ENCODE measurements at places on chromosomes 7 and 10. TPM values are rescaled to one million over a fixed set of nuclear protein-coding genes. Genes with fewer than 3 reads are reported as not detected.

- H3K27ac ChIP-seq = no peak overlapping the region
- DNase-seq = no peak
These were observed 77.9 kb downstream of the EZH2 start for GRCh38 chr7:148806187-148806586.

The KLLN gene
- total RNA-seq = 0.23 TPM

- no peaks in the 10 kb centered on the region for H3K27me3 ChIP-seq
- H3K27ac ChIP-seq = no peak overlapping the region
- no peak overlapping the region for H3K4me3 ChIP-seq
- no peak for DNase-seq
- no peaks in the 10 kb centered on the region for H3K4me1 ChIP-seq
- no peaks in the 10 kb centered on the region for H3K36me3 ChIP-seq
These were observed 293.2 kb downstream of the GRID1 start for GRCh38 chr10:86073199-86073977.

GRCh38 chr10:25483999-25484398, 309.2 kb downstream of the GPR158 start:
- H3K27ac ChIP-seq = no peak overlapping the region
- no peaks in the 10 kb centered on the region for H3K36me3 ChIP-seq
- no peaks in the 10 kb centered on the region for H3K4me1 ChIP-seq
- H3K4me3 ChIP-seq = no peak overlapping the region
- no peak for DNase-seq
- H3K27me3 ChIP-seq = peaks cover 16% of the 10 kb centered on the region

DNA sequence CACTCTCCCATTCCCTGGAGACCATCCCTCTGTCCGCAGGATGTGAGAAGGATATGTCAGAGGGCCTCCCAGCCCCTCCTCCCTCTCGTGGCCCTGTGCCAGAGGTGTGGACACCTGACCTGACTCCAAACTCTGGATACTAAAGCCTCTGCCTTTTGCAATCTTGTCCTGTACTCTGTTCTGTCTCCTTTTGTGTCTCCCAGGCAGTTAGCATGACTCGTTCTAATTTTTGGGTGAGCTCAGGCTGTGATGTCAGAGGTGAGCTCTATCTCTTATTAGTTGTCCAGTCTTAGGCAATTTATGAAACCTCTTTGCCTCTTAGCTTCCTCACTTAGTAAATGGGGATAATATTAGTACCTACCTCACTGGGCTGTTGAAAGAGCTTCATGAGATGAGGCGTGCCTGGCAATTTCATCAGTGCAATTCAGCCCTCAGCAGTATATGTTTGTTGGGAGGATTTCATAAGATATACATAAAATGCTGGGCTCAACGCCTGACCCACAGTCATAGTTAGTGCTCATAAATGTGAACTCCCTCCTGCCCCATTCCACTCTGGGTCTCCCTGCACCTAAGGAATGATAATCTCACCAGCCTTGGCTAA, 10.9 kb downstream of the MARVELD1 start:
- H3K4me1 ChIP-seq = peaks cover 15% of the 10 kb centered on the region
- no peak overlapping the region for H3K27ac ChIP-seq
- no peaks in the 10 kb centered on the region for H3K36me3 ChIP-seq
- no peak for DNase-seq
- H3K4me3 ChIP-seq = no peak overlapping the region

DNA sequence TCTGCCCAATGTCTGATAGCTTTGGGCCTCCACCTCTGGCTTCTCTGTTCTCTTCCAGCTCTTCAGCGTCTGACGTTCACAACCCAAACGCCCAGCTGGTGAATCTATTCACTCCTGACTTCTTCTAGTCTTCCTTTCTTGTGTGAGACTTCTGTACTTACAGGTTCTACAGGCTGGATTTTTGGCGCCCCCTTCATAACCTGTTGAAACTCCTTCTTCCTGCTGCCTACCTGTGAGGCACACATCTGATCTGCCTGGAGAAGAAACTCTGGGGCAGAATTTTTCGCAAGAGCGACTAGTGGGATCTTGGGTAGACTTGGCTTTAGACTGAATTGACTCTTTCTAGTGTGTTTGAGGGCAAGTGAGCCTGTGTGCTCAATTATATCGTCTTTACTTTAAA, 249.3 kb downstream of the REEP3 start:
- no peaks in the 10 kb centered on the region for H3K4me1 ChIP-seq
- no peaks in the 10 kb centered on the region for H3K36me3 ChIP-seq
- H3K27ac ChIP-seq = no peak overlapping the region
- no peaks in the 10 kb centered on the region for H3K27me3 ChIP-seq
- no peak for DNase-seq
- H3K4me3 ChIP-seq = no peak overlapping the region

The CUL2 gene
- 119 TPM for total RNA-seq

DNA sequence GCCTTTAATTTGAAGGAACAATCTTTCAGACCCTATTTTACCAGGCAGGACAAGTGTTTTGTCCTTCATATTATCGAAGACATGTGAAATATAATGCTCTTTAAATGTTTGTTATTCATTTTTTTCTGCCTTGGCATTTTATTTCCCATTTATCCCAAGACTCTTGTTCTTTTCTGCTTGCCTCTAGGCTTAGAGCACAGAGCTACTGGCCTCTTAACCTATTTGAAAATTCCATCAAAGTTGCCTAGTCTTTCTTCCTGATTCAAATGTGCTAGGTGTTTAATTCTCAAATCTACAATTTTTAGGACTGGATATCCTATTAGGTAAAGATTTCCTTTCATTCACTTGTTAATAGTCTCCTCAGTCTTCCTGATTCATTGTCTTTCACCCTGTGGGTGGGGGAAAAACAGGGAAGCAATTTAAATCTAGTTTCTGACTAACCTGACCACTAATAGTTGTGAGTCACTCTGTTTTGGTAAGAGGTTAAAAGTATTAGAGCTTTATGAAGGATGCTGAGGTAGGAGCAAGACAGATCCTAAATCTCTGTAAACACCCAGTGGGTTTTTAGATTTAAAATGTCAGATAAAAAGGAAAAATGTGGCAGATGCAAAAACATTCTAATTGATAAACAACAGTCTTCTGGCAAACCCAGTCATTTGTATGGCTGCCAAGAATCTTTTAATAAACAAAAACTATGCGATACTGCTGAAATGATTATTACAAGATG, 1.5 kb downstream of the LIPK start:
- no peak overlapping the region for H3K4me3 ChIP-seq
- H3K27ac ChIP-seq = no peak overlapping the region
- no peaks in the 10 kb centered on the region for H3K36me3 ChIP-seq
- no peak for DNase-seq

DNA sequence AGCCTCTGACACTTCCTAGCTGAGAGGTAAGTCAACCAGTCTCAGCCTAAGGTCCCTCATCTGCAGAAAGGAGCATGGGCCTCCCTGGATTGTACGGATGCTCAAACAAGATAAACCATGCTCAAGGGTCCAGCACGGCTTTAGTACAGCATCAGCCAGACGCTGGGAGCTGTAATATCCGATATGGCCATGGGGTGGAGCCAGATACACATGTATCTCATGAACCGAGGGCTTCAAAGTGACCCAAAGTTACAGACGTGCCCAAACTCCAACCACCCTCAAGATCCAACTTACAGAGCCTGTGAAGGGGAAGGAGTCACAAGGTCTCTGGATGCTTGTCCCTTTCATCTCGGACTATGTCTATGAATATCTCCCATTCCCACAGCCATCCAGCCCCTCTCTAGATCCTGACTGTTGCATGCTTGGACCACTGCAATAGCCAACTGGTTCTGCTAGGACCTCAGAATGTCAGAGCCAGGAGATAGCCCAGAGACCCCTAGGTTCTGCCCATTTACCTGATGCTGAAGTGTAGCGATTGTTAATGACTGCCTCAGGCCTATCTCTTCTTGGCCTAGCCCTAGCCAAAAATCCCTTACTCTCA, 142.4 kb downstream of the SH3PXD2A start:
- no peak overlapping the region for H3K27ac ChIP-seq
- DNase-seq = peak; percentile 89
- peaks cover 49% of the 10 kb centered on the region for H3K4me1 ChIP-seq
- no peak overlapping the region for H3K4me3 ChIP-seq
- H3K36me3 ChIP-seq = no peaks in the 10 kb centered on the region

DNA sequence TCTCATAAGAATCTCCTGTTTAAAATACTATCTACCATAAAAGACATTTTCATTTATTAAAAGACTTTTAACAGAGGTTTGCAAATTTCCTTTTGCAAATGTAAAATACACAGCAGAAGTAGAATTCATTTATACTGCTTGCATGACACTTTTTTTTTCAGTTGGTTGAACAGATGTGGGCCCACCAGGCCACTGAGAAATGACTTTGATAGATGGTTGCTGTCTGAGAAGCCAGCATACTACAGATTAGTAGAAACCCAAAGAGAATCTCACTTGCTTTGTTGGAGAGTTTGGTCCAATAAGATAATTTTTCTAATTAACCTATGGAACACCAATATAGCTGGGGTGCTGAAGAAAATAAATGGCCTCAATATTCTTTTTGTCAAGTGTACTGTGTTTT, 66.3 kb downstream of the PHF14 start:
- DNase-seq = no peak
- no peak overlapping the region for H3K27ac ChIP-seq
- no peaks in the 10 kb centered on the region for H3K27me3 ChIP-seq
- H3K4me1 ChIP-seq = no peaks in the 10 kb centered on the region

DNA sequence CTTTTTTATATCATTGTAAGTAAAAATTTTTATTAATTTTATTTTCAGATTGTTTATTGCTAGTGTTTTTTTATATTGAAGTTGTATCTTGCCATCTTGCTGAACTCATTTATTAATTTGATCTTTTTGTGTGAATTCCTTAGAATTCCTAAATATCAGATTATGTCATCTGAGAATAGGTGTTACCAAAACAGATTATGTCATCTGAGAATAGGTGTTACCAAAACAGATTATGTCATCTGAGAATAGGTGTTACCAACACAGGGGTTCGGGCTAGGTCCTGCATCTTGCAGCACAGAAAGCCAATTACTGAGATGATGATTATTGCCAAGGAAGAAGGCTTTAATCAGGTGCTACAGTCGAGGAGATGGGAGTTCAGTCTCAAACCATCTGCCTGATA, 383.4 kb downstream of the CNTNAP2 start:
- H3K4me1 ChIP-seq = no peaks in the 10 kb centered on the region
- no peak overlapping the region for H3K4me3 ChIP-seq
- no peak for DNase-seq
- H3K36me3 ChIP-seq = no peaks in the 10 kb centered on the region
- no peaks in the 10 kb centered on the region for H3K27me3 ChIP-seq

The ARHGEF5 gene
- 17.7 TPM for total RNA-seq

Data from PC-3 (cell line).